ENCODE measurements at places on chromosomes 2 and 18.

- DNase-seq: no peak
Observed at GRCh38 chr2:205364261-205364660, 318.0 kb upstream of the NRP2 start.

DNA sequence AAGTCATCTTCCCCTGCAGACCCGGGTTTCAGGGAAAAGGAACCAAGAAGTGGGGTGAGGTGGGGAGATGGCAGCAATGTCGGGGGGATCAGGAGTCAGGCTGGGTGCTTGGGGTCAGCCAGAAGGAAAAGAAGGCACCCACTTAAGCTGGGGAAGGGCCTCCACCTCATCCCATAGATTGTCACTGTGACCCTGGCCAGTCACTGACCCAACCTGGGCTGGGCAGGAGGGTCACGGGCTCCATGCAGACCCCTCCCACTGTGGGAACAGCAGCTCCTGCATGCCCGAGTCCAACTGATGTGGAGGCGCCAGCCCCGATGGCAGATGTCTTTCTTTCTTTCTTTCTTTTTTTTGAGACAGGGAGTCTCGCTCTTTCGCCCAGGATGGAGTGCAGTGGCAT is 53.6 kb upstream of the HAAO start:
- no peak for DNase-seq

GRCh38 chr18:59393381-59393780 is 34.3 kb upstream of the LMAN1 start:
- no peak for DNase-seq

DNA sequence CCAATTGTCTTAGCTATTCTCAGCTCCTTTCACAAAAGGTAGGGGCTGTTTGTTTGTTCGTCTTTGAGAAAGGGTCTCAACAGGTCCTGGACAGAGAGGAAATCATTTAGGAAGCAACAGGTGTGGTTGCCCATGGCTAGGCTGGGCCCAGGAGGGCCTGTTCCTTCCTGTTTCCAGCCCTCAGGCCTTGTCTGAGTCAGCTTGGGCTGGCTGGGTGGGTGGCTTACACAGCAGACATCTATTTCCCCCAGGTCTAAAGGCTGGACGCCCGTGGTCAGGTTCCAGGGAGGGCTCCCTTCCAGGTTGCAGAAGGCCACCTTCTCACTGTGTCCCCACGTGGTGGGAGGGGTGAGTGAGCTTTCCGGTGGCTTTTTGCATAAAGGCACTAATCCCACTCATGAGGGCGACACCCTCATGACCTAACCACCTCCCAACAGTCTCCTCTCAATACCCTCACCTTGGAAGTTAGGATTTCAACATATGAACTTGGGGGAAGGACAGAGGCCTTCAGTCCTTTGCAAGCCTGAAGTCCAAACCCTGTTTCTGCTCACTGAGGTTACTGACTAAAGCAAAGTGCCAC is 45.5 kb downstream of the ARHGEF4 start:
- no peak for DNase-seq

DNA sequence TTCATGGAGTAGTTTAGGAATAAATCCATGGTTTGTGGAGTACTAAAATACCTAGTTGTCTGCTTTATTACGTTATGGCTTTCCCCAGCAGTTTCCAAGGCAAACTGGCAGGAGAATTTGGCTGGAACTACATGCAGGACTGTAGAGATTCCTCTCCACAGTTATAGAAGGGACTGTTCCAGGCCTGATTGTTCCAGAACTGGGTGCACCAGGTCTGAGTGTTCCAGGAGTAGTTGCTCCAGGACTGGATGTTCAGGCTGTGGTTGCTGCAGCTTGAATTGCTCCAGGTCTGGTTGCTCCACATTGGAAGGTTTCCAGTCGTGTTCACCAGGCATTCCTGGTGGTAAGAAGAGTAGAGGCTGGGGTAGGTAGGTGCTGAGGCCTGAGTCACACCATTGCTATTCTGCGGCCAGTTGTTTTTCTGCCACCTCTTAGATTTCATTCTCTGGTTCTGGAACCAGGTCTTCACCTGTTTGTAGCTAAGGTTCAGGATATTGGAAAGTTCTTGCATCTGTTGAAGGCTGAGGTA is 28.1 kb downstream of the SGPP2 start:
- no peak for DNase-seq

DNA sequence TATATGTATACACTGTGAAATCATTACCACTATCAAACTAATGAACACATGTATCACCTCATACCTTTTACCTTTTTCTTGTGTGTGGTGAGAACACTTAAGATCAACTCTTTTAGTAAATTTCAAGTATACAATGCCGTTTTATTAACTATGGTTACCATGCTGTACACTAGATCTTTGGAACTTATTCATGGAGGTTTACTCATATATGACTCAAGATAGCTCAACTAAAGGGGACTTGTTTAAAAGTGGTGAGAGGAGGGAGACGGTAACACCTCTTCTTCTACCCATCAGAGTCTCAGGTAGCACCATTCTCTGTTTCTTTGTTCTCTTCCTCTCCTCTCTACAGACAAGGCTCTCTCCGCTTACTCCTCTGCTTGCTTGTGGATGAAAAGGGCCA is 36.1 kb upstream of the TMEM178A start:
- DNase-seq: no peak

GRCh38 chr2:216584112-216584511 is 49.1 kb upstream of the IGFBP2 start:
- no peak for DNase-seq

DNA sequence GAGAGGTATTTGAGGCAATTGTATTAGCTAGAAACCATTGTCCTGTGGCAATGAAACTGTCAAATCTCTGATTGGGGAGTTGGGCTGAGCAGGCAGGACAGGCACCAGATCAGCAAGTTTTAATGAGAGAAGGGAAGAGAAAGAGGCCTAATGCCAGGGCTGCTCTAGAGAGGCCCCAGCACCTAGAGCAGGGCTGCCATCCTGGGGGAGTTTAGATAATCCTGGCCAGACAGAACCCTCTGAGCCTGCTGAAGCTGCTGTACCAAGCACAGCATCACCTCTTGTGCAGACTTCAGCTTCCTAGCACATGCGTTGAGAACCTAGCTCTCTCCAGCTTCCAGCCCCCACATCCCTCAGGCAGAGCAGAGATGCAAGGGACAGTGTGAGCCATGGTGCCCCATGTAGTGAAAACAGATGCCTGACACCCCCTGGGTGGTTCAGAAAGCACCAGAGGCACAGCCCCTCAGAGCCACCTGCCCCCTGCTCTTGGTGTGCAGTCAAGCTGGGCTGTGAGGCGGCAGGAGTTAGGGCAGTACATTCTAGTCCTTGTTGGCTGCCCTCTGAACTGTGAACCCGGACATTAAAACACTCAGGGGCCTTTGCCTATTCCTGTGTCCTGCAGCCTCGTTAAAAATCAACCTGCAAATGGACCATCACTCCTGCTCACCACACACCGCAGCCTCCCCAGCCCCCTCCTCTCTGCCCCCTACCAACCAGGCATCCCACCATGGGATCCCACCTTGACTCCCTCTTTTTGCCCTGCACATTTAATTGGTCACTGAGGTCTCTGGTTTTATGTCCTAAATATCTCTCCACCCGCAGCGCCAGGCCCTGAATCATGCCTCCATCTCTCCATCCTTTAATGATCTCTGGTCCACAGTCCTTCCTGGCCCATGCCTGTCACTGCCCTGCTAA is 52.7 kb downstream of the ADD2 start:
- no peak for DNase-seq

DNA sequence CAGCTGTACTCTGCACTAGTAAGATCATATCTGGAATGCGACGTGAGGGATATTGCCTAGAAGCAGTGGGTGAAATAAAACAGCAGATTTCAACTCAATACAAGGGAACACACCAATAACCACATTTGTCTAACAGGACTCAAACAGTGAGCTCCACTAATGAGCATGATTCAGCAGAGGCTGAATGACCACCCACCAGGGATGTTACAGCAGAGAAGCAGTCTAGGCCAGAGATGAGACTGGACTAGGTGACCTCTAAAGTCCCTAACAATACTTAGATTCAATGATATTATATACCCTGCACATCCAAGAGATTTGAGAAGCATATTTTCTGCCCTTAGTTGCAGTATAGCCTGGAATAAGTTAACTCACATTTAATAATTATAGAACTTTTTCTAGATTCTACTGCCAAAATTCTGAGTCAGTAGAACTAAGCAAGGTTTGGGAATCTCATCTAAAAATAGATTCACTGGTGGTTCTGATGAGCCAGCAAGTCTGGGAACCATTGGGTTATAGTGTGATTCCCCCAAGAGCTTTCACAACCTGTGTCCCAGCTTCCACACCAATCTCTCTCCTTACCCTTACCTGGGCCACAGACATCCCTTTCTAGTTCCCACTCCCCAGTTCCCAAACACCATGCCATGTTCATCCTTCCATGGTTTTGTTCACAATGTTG is 6.3 kb downstream of the THOC1 start:
- DNase-seq: no peak

- DNase-seq: no peak
Observed at GRCh38 chr2:196206804-196207203, 35.4 kb upstream of the STK17B start.

DNA sequence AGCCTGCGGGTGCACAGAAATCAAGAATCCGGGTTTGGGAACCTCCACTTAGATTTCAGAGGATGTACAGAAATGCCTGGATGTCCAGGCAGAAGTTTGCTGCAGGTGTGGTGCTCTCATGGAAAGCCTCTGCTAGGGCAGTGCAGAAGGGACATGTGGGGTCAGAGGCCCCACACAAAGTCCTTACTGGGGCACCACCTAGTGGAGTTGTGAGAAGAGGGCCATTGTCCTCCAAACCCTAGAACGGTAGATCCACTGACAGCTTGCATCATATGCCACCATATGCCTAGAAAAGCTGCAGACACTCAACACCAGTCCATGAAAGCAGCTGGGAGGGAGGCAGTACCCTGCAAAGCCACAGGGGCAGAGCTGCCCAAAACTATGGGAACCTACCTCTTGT is 833.0 kb downstream of the TMEM182 start:
- DNase-seq: no peak

- DNase-seq: no peak
Observed at GRCh38 chr2:164498836-164499235, 122.4 kb downstream of the GRB14 start.

GRCh38 chr2:66496670-66497420 is 61.9 kb downstream of the MEIS1 start:
- no peak for DNase-seq

DNA sequence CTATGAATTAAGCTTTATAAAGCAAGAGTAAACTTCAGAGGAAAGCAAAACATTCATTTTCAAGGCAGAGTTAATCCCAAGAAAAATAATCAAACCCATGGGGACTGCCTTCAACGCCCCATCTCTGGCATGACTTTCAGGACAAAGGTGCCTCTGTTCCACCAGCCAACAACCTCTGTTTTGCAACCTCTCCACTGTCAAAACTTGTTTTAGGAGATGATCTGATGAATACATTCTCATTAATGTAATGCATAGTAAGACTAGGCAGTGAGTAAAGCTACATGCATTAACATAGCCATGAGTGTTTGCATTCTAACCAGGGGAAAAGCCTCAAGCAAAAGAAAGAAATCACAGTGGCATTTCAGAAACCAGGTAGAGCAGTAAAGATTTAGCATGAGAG is 357.0 kb downstream of the FBXO15 start:
- no peak for DNase-seq

DNA sequence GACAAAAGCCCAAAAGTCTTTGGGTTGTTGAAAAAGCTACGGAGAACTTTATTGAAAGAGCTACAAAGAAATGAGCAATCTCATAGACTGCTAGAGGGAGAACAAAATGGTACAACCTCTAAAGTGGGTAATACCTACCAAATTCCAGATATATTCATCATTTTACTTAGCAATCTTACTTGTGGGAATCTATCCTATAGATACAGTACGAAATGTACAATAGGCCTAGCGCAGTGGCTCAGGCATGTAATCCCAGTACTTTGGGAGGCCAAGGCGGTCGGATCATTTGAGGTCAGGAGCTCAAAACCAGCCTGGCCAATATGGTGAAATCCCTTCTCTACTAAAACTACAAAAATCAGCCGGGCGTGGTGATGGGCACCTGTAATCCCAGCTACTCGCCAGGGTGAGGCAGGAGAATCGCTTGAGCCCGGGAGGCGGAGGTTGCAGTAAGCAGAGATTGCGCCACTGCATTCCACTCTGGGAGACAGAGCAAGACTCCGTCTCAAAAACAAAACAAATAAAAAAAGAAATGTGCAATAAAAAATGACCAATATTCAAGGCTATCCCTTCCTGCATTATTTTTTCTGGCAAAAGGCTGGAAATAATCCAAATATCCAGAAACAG is 10.1 kb downstream of the EXOC6B start:
- DNase-seq: no peak

GRCh38 chr2:221205103-221205673 is 366.9 kb downstream of the EPHA4 start:
- no peak for DNase-seq

DNA sequence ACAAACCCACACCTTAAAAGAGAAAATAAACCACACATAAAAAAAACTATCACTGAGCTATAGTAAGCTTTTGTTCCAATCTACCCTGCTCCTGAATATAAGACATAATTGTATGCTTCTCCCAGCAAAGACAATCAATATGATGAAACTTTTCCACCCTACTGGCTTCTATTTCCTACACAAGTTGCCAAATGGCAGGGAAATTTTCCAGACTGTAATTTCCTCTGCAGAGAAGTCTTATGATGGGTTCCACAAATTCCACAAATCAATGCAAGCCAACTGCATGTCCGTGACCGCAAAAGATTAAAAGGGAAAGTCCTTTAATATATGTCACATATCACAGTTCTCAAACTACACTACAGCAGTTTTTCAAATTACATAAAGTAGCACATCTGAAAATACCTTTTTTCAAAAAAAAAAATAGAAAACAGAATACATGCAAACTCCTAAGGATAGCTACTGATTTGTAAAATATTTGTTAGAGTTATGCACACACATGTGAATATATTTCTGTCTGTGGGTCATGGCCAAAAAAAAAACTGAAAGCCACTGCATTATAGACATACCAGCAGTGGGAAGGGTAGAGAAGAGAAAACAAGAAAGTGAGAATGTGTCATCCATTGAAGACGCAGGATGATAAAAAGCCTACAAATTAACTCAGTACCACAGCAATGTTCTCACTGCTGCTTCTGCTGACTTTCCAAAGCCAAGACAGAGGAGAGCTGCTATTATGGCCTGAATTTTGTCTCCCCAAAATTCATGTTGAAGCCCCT is 61.4 kb downstream of the RPL31 start:
- no peak for DNase-seq

DNA sequence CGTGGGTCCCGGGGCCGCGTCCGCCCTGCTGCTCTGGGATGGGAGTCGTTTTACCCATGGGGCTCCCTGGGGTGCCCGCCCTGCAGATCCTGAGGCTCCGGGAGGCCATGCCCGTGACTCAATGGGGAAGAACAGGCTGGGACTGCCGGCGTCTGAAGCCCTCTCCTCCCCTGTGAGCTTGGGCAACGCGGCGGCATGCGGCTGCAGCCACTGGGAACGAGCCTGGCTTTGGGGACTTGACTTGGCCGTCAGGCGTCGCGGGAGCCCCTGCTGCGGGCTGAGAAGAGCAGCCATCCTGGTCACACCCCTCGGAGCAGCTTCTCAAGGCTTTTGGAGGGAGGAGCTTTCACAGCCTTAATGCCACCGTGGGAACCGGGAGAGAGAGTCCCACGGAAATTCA is 126.9 kb upstream of the CTDP1 start:
- no peak for DNase-seq
